ENCODE measurements at places on chromosomes 4 and X.

GRCh38 chrX:97016106-97016505 is 132.4 kb downstream of the RPA4 start:
- DNase-seq, result no peak

DNA sequence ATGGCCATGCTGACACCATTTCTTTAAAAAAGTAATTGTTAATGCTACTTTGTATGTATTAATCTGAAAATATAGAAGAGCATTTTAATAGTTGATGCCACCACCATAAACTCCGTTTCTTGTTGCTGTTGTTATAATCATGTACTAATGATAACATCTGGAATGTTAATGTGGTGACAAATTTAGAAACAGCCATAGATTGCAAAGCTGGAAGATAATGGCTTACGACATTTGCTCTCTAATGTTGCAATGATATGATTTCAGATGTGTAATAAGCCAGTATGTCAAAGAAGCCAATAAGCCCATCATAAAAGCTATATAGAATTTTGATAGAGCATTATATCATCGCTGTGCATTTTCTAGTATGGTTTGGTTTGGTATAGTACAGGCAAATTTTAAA is 579.4 kb upstream of the ZFP42 start:
- DNase-seq, result no peak

GRCh38 chr4:109826719-109827118 is 1.1 kb upstream of the RRH start:
- DNase-seq, result no peak

- DNase-seq, result no peak
These were observed 201.0 kb downstream of the PAPSS1 start for GRCh38 chr4:107519053-107519452.

DNA sequence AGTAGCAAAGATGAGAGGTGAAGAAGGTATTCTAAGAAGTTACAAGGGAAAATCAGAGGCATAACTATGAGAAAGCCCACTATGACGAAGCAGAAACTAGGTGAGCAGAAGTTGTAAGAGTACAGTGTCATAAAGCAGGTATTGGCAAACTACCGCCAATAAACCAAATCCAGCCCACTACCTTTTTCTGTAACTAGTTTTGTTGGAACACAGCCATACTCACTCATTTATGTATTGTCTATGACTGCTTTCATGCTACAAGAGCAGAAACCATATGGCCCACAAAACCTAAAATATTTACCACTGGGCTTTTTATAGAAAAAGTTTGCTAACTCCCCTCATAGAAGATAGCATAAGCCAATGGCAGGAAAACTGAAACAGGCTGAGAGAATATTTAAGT is 31.8 kb upstream of the ZCCHC13 start:
- DNase-seq, result no peak

- DNase-seq, result no peak
These were observed 3.1 kb upstream of the CDKL5 start for GRCh38 chrX:18422325-18422724.

DNA sequence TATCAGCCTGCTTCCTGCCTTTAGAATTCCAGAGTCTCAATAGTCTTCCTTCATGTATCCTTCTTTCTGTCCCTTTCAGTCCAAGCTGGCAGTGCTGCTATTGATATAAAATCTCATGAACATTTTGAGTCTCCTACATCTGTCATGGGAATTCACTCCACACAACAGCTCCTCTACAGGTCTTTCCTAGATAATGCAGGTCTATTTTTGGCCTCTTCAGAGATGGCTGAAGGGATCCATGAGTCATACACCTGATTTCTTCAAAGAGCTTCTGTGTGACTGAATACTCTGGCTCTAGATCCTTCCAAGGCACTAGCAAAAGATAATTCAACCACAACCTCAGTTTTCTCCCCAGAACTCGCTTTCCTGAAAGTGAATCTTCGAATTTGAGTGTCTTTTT is 115.4 kb downstream of the STPG2 start:
- no peak for DNase-seq

DNA sequence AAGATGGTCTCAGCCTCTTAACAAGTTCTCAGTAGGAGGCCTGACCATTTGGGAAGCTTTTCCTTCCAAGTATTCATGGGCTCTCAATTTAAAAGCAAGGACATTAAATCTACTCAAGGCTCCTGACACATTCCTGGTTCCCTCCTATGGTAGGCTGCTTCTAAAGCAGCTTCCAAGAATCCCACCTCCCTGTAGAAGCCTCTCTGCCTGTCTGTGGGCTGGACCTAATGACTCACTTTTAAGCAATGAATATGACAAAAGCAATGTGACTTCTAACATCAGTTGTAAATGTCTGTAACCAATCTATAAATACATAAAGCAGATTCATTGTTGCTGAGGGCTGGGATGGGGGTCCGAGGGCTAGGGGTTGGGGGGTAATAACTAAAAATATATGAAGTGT is 99.5 kb upstream of the FAM9B start:
- no peak for DNase-seq

GRCh38 chrX:140510306-140510676 is 5.4 kb upstream of the SOX3 start:
- DNase-seq, result no peak

DNA sequence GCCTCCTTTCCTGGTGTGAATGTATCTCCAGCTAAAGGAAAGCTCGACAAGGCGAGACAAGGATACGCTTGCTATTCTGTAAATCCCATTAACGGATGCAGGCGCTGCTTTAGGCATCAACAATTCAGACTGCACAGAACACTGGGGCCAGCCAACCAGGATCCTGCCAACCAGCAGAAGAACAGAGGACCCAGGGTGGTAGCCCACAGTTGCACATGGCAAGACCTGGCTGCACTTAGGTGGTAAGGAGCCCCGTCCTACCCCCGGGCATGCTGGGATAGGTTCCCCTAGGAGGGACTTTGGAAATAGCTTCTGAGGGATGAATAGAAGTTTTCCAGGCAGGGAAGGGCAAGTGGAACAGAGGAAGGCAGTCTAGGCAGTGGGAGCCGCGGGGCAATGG is 20.7 kb downstream of the PSAPL1 start:
- DNase-seq, result no peak

DNA sequence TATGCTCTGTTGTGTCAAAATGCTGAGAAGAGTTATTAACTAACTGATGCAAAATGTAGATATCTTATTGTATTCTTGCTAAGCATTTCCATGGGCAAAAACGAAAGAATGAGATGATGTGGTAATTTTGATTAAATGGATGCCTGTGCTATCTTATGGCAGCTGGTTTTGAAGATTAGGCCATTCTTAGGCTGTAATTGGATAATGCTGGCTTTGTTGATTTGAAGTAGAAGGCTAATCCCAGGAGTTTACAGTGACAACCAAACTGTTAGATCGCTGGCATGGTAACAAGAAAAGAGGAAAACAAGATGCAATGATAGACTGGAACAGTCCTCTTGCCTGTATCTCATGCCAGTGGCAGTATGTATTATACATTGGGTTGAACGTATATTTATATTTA is 74.1 kb upstream of the WDR44 start:
- DNase-seq, result no peak

GRCh38 chr4:38684271-38684670 is 20.3 kb downstream of the KLF3 start:
- DNase-seq, result no peak
